CD8-positive, alpha-beta memory T cell (primary cell): ENCODE measurements at places on chromosomes 12 and 14.

DNA sequence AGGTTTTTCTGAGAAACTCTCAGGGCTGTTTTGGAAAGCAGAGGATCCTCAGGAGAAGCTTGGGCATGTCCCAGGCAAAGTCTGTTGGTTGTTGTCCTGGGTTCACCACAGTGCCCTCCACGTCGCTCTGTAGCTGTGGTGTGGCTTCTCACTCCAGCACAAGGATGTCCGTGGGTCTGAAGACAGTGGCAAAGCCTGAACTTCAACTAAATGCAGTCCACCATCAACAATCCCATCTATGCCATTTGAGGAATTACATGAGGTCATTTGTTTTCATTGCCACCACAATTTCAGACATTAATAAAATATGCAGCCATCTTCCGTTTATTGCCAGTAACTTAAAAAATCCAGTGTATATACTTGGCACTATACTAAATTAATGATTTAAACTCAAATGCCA, 272.1 kb downstream of the LRIG3 start:
- DNase-seq: no peak

DNA sequence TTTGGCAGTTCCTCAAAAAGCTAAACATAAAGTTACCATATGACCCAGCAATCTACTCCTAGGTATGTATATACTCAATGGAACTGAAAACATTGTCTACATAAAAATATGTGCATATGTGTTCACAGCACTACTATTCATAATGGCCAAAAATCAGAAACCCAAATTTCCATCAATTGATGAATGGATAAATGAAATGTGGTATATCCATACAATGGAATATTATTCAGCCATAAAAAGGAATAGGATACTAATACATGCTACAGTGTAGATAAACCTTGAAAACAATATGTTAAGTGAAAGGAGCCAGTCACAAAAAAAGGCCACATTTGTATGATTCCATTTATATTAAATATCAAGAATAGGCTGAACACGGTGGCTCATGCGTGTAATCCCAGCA, 3.4 kb downstream of the ACYP1 start:
- DNase-seq: no peak

- DNase-seq: no peak
Observed at GRCh38 chr12:4858386-4858785, 51.3 kb upstream of the KCNA1 start.

- DNase-seq: no peak
Observed at GRCh38 chr12:88400302-88400701, 180.0 kb downstream of the KITLG start.

GRCh38 chr12:104929977-104930376, 28.1 kb downstream of the SLC41A2 start:
- no peak for DNase-seq

DNA sequence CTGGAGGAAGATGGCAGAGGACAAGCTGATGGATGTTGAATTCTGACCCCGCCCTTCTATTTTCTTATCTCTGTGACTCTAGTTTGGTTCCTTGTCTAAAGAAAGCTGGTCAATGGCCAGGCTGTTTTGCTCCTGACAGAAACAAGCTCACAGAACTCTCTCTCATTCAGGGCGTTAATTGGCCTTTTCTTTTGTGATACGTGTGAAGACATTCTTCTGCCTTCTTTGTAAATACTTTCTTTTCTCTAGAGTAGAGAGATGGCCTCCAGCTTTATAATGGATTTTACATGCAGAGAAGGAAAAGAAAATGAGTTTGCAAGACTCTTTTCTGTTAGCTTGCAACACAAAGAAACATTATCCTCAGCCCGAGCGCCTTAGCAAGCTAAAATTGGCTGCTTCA, 492.2 kb upstream of the CCDC196 start:
- no peak for DNase-seq

DNA sequence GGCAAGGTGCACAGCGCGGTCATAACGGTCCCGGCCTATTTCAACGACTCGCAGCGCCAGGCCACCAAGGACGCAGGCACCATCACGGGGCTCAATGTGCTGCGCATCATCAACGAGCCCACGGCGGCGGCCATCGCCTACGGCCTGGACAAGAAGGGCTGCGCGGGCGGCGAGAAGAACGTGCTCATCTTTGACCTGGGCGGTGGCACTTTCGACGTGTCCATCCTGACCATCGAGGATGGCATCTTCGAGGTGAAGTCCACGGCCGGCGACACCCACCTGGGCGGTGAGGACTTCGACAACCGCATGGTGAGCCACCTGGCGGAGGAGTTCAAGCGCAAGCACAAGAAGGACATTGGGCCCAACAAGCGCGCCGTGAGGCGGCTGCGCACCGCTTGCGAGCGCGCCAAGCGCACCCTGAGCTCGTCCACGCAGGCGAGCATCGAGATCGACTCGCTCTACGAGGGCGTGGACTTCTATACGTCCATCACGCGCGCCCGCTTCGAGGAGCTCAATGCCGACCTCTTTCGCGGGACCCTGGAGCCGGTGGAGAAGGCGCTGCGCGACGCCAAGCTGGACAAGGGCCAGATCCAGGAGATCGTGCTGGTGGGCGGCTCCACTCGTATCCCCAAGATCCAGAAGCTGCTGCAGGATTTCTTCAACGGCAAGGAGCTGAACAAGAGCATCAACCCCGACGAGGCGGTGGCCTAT, 875 bp downstream of the HSPA2 start:
- peak; percentile 6 for DNase-seq

GRCh38 chr14:50062438-50063085, 53.8 kb downstream of the VCPKMT start:
- DNase-seq: peak; percentile 91
